ENCODE measurements at places on chromosomes 4 and X.
A peak's percentile ranks its signal among the peaks of the same experiment; 100 is the strongest.

DNA sequence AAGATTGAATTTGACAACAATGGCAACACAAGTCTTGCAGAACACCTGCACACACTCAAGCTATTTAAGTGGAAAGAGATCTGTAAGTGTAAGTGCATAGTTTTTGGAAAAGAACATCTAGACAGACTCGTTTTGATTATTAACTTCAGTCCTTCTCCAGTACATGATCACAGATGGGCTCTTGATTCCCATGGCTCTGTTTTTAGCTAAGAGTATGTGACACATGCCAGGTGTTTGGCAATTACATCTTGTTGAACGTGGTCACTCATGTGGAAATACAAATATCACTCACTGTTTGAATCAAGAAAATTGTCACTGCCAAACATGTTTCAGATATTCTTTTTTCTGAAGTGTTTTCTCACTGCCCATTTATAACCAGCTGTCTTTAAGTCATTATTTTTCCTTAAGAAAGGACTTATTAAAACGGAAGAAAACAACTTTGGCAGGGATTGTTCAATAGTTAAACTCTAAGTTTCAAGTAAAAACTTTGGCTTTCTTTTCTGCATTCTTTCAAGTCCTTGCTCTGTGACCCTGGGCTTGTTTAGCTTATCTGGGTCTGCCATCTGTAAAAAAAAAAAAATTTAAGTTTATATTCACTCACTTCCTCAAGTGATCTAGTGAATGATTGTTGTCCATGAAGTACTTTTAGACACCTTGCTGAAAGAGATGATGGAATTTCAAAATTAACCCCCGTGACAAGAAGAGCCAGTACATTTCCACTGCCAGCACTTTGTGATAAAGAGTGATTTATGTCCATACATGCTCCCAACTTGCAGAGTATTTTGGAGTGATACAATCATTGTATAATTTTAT is 125.4 kb downstream of the ATXN3L start:
- DNase-seq = no peak

GRCh38 chr4:123651536-123652180 is 255.1 kb downstream of the SPRY1 start:
- DNase-seq = no peak

DNA sequence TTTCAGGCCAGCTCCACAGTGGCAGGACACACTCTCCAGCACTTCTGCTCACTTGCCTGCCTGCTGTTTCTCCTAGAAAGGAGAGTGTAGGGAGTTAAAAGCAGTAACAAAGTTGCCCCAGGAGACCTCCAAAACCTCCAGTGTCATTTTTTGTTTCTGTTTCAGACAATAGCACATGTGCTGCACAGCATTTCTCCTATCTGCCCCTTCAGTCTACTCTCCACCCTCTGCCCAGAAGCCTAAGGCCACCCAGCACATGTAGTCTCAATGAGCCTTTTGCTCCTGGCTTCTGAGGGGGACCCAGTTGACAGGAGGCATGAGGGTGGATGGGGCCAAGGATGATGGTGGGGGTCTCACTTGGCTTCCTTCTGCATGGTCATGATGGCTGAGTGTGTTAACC is 329.6 kb upstream of the CLNK start:
- DNase-seq = no peak

GRCh38 chr4:13176741-13177142 is 307.4 kb downstream of the RAB28 start:
- no peak for DNase-seq

- DNase-seq = no peak
These were observed 71.2 kb downstream of the GAB1 start for GRCh38 chr4:143407888-143408287.

DNA sequence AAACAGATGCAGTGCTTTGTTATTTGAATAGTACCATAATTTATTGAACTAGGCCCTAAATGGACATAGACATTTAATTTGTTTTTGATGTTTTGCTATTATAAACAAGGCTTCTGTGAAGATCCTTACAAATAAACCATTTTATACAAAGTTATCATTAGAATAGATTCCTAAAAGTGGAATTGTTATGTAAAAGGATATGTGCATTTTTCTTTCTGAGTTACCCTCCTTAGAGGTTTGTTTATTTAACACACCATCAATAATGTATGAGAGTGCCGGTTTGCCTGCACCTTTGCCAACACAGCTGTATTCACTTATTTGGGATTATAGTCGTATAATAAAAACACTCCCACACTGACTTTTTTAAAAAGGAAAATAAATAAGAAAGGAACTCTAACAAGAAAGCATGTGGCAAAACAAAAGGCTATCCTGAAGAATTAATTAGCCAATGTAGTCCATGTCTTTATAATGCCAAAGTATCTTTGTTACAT is 84.8 kb downstream of the PAK3 start:
- DNase-seq = no peak

GRCh38 chrX:99722094-99722493 is 688.0 kb downstream of the PCDH19 start:
- DNase-seq = no peak

GRCh38 chrX:154779261-154779660 is 16.6 kb downstream of the DKC1 start:
- DNase-seq = no peak

DNA sequence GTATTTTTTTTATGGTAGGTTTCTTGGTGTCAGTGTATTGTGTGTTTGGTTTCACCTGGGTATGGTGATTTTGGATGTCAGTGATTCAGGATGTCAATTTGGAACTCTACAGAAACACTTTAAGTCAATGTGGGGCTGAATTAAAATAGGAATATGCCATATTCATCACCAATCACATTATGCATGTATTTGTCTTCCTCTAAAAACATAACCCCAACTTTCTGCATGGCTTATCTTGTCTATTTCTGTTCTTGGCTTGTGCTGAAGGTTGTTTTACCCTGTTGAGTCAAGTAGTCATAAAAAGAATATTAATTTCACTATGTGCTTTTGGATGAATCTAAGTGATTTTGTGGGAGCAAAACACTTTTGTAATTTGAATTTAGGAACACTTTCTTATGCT is 19.0 kb downstream of the ZNF721 start:
- no peak for DNase-seq

DNA sequence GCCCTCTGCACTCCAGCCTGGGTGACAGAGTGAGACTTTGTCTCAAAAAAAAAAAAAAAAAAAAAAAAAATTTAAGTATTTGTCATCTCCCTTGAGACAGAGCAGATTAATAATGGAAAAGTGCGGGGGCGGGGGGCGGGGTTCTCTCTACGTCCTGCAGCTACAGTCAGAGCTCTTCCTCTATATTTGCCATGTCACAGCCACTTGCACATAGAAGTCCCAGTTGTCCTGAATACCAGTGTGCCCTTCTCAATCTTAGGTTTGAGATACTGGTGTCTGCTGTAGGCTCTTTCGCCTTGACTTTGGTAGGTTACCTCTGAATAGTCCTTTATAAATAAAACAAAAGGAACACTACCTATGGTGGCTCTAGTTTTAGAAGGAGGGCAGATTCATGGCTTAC is 237.8 kb upstream of the PGRMC2 start:
- peak; percentile 50 for DNase-seq

- DNase-seq = no peak
These were observed 629.6 kb downstream of the TLL1 start for GRCh38 chr4:166502660-166503059.

- no peak for DNase-seq
These were observed 113.3 kb downstream of the PWWP3B start for GRCh38 chrX:106281383-106281782.

DNA sequence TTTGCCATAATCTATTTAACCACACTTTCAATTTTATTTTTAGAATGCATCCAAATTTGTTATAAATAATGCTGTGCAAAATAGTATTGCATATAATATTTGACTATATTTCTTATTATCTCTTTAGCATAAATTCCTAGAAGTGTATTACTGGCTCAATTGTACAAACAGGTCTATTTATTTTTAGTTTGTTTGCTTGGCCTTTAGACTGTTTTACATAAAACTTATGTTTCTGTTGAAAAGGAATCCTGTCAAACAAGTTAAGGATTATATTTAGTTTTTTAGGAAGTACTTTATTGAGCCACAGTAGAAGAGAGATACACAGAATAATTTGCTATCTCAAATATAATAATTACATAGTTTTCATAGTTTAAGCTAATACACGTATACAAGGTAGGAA is 413.8 kb downstream of the GBA3 start:
- no peak for DNase-seq

DNA sequence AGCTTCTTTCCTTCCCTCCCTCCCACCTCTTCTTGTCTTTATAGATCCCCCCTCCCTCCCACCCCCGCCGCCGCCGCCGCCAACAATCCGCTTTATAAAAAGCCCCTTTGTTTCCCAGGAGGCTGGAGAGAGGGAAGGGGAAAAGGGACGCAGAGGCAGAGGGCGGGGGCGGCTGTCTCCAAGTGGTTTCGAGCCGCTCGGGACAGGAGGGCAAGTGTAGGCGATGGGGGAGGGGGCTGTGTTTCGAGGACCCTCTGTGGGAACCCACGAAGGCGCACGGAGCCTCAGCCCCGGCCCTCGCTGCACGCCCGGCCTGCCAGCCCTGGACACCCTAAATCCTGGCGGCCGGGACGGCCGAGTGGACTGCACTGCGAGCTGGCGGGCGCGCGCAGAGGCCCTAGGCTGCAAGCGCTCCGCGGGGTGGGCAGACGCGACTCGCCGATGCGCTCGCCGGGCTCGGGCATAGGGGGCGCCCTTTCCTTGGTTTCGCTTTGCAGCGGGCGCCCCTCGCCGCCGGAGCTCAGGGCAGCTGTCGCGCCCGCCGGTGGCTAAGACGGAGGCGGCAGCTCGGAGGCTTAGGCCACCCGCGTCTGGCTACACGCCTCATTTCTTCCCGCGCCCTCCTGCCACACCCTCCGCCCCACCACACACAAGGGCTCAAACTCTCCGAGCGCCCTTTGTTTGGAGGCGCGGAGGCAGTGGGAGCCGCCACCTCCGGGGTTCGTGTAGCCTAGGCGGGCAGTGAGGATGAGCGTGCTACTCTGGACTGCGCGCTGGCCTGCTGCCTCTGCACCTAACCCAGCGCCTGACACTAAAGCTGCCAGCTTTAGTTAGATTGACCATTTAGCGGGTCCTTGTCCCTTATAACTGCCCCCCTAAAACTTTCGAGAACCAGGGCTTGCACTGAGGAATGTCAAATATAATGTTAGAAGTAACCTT is 2.2 kb downstream of the MAMLD1 start:
- DNase-seq = peak; percentile 63

GRCh38 chr4:29278585-29278984 is 1441.6 kb upstream of the PCDH7 start:
- DNase-seq = no peak

- DNase-seq = no peak
These were observed 376.8 kb upstream of the CXorf51A start for GRCh38 chrX:147191361-147191760.

DNA sequence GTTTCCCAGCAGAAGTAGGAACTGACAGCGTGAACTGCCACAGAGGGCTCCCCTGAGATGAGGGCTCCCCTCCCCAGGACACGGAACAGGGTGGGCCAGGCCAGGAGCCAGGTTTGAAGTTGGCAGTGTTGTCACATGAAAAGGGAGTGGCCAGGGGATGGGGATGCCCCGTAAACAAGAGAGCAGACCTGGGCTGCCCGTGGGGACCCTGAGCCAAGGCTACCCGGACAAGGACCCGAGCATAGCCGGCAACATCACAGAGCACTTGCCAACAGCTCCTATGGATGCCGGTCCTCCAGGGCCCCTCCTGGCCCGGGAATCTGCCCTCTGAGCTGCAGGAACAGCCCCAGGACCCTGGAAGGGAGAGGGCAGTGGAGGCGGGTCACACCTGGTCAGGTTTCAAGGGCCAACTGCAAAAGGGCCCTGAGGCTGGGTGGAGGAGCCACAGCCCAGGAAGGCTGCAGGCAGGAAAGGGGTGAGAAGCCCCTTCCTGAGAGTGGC is 102.1 kb downstream of the CPZ start:
- DNase-seq = no peak

DNA sequence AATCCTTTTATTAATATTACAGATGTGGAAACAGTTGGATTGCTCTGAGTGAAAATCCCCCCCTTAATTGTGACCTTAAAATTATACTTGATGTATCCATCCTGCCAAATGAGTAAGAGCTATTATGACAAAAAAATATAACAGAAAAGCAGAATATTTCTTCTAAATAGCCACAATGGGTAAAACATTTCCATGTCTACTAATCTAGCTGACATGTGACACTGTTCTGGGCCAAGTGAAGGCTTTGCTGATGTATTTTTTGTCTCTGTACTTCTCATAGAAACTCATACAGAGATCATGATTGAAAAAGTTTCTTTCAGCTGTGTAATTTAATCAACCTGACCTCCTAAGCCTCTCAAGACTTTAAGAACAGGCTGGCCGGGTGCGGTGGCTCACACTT is 569.1 kb upstream of the ZFP42 start:
- DNase-seq = no peak

GRCh38 chr4:157806184-157806583 is 366.6 kb downstream of the GASK1B start:
- DNase-seq = no peak

DNA sequence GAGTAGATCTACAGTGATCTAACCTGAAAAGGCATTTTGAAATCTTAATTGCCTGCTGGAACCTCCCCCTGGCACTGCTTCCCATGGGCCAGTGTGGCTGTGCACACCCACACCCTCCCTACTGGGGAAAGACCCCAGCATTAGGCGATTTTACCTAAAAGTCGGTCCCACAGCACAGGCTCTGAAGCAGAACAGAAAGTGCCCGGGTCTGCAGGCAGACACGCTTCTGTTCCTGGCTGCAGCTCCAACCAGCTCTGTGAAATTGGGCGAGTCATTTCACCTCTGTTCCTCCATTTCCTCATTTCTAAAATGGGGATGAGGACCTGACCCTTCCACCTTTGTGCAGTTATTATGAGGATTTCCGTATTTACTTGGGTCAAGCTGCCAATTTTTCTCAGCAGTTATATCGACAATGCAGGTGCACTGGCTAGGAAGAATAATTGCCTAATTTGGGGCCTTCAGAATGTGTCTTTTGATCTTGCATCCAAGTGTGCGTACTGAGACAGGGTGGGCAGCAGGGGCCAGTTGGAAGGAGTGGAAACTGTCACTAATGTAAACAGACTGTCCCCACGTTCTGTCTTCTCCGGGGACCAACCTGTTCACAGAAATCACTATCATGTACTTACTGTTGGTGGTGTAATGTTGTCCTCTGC is 7.1 kb downstream of the KLF3 start:
- DNase-seq = no peak

- DNase-seq = no peak
These were observed 29.2 kb downstream of the GRID2 start for GRCh38 chr4:92333016-92333415.

DNA sequence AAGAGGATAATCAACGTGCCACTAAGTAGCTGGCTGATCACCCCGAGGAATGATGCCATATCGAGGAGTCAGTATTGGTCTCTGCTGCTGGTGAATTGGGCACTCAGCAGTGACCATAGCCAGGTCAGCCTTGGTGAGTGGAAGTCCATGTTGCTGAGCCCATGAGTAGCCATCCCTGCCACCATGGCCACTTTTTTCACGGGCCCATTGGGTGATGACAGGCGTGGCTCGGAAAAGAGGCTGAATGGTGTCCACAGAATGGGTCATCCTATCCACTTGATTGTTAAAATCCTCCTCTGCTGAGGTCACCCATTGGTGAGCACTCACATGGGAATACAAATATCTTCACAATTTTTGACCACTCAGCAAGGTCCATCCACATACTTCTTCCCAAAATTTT is 114.4 kb downstream of the UBE2NL start:
- no peak for DNase-seq

- no peak for DNase-seq
These were observed 31.9 kb downstream of the CPEB2 start for GRCh38 chr4:15034071-15034764.
